ENCODE measurements at places on chromosomes 2 and 18.

- DNase-seq = no peak
These were observed 127.9 kb downstream of the ZFP36L2 start for GRCh38 chr2:43098539-43098938.

DNA sequence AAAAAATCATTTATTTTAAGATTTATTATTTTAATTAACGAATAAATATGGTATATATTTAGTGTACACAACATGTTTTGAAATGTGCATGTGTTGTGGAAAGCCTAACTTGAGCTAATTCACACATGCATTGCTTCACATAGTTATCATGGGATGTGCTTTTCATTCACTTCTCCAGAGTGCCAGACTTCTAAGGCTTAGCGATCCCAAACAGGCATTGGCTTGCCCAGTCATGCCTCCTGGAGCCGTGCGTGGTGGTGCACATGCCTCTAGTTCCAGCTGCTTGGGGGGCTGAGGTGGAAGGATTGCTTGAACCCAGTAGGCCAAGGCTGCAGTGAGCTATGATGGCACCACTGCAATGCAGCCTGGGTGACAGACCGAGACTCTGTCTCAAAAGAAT, 40.5 kb downstream of the ARHGEF4 start:
- no peak for DNase-seq

- DNase-seq = no peak
These were observed 1108.1 kb downstream of the TSN start for GRCh38 chr2:122863532-122863931.

DNA sequence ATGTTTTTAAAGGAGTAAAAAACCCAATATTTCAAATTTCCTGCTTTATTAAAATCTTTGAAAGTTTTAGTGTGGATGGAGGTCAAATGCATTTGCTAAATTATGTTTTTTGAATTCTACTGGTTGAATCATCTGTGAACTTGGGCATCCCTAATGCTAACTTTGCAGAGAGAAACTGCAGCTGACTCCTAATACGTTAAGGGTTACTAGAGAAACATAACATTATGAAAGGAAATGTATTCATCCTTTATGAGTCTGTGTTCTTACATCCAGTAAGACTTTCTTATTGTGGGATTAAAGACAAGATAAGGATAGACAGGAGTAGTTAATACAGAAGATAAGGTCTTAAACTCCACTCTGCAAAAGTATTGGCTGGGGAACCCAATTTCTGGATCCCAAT, 140.6 kb downstream of the FAM124B start:
- no peak for DNase-seq

DNA sequence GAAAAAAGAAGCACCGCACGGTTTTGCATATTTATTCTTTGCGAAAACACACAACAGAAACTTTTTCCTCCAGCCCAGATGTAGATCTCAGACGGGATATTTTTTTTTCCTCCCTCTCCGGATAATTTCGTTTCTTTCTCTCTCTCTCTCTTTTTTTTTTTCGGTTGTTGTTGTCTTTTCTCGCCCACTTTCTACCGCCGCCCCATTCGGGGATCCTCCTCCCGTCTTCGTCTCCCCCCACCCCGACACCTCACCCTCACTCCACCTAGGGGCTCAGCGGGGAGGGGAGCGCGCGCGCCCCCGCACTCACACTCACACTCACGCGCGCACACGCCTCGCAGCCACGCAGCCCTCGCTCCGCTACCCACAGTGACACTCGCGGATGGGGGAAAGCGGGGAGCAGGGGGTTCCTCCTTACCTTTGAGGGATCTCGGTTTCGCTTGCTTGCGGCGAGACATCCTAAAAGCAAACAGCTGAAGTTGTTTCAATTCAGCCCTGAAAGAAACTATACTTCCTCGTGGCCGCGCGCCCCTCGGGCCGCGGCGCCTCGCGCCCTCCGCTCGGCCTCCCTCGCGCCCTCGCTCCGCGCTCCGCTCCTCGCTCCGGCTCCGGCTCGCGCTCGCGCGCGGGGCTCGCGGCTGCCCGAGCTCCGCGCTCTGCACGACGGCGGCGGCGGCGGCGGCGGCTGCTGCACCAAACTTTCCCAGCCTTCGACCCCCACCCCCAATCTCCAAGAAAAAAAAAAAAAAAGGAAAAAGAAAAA, 1.3 kb downstream of the ZNF521 start:
- DNase-seq = no peak

- DNase-seq = no peak
These were observed 11.3 kb upstream of the MLPH start for GRCh38 chr2:237475704-237476141.

DNA sequence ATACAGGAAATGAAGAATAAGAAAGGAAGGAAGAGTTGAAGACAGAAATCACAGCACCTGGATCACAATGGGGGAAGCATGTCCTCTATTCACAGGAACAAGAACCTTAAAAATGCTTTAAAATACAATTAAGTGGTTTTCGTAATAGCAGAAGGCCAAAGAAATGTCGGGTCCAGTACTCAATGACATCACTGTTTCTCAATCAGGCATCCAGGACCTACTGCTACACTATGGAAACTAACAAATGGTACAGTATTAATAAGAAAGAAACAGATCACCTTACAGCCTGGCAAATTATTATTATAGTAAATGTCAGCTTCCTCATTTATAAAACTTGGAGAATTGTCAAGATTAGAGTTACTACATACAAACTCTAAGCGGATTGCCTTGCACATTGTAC, 15.8 kb downstream of the HNRNPLL start:
- no peak for DNase-seq

DNA sequence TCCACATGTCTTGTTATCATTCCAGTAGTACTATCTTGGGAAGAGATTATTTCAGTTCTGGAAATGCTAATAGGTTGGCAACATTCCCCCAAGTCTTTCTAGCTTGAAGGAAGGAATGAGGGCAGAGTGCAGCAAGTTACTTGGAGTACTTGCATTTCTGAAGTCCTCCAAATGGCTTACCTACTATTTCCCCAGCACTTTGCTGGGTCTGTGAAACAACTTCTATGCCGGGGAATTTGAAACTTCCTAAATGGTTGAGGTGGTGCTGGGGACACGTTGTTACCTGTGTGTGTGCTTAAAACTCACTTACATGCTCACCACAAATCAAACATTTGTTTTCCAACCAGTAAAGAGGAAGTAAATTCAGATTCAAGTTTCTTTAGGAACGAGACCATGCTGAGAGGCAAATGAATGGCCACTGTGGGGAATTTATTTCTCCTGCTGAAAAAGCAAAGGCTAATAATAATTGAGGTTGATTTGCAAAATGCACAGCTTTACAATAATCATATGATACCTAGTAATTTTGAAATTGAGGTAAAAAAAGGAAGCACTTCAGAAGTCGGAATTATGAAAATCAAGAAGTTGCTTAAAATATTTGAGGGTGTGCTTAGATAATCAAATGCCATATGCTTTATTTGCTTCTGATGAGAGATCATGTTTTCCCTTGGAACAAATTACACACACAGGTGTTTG, 1167.7 kb upstream of the ZEB2 start:
- DNase-seq = no peak

GRCh38 chr18:22977847-22978701, 44.9 kb downstream of the RBBP8 start:
- no peak for DNase-seq

GRCh38 chr18:2715990-2716389, 60.5 kb downstream of the SMCHD1 start:
- DNase-seq = no peak

GRCh38 chr18:46622999-46623398, 34.0 kb downstream of the LOXHD1 start:
- no peak for DNase-seq

GRCh38 chr2:2101924-2102323, 229.2 kb downstream of the MYT1L start:
- DNase-seq = no peak

GRCh38 chr2:45857275-45857609, 205.8 kb downstream of the PRKCE start:
- DNase-seq = no peak

Measured in activated CD4-positive, alpha-beta T cell treated with anti-CD3 and anti-CD28 coated beads, Interleukin-2, amount 50 U/mL, for 24 hours (primary cell).